Stimulated activated naive CD8-positive, alpha-beta T cell treated with anti-CD3 and anti-CD28 coated beads, Interleukin-15, Interleukin-2, amounts not matched to agents 100 U/mL and 50 U/mL, for 24 hours (primary cell): ENCODE measurements at places on chromosomes 2 and 18.
A peak's percentile ranks its signal among the peaks of the same experiment; 100 is the strongest.

- DNase-seq, result no peak
Observed at GRCh38 chr2:17257189-17257909, 260.9 kb downstream of the RAD51AP2 start.

DNA sequence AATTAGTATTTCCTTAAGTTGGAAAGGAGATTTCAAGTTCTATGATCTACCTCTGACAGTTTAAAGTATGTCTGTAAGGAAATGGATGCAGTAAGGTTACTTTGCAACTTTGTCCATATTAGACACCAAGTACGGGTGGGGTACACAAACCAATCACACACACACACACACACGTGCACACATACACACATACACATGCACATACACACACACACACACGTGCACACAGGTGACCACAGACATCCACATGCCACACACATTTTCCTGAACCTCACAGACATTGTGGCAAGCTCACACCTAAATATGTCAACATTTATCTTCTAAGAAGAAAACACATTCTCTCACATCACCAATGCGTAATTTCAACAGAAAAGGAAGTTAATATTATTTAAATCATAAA lies 165.9 kb downstream of the MYT1L start:
- DNase-seq, result no peak

DNA sequence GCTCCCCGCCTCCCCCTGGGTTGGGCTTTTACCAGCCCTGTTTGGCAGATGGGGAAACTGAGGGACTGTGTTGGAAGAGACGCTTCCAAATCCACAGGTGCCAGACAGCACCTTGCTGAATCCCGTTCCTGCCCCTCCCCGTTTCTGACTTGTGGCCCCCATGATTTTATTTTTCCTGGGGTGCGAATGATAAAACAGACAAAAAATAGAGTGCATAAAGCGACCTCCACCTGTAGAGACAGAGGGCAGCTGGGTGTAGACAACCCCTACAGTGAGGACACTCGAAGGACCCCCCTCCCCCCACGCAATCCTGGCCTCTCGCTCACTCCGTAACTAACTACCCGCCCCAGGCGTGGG lies 2.2 kb upstream of the CTDSP1 start:
- DNase-seq, result no peak

GRCh38 chr2:72676341-72677025 lies 149.3 kb downstream of the EXOC6B start:
- no peak for DNase-seq

GRCh38 chr2:64120928-64121327 lies 23.3 kb downstream of the PELI1 start:
- DNase-seq, result no peak

DNA sequence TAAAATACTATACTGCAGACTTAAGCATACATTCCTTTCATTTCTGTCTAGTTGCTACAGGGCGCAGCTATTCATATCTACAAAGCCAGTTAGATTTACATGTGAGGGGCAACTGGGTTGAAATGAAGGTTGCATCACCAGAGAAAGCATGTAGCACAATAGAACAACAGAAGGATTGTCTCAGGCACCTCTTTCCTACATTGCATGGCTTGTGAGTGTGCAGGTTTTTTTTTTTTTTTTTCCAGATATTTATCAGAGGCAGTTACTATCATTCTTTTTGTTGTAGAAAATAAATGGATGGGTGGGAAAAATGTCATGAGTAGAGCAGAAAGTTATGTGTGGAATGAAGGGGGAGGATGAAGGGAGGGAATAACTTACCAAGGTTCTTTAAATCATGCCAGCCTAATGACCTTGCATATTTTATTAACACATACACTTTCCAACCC lies 86.8 kb downstream of the ERBB4 start:
- DNase-seq, result no peak

DNA sequence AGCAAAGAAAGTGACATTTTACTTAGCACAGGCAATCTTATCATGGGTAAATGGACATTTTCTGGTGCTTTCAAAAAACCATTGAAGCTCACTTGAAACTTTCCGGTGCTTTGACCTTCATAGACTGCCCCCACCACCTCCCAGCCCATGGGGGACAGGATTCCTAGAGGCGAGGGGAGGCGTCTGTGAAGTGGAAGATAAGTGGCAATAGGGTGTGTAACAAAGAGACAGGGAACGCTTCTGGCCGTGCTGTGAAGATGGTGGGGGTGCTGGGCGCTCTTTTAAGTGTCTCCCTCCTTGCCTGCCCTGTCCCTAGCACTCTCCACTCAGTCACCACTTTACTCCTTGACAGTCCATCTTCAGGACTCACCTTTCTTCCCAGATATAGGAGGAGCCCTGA lies 23.4 kb upstream of the GMPPA start:
- DNase-seq, result no peak

DNA sequence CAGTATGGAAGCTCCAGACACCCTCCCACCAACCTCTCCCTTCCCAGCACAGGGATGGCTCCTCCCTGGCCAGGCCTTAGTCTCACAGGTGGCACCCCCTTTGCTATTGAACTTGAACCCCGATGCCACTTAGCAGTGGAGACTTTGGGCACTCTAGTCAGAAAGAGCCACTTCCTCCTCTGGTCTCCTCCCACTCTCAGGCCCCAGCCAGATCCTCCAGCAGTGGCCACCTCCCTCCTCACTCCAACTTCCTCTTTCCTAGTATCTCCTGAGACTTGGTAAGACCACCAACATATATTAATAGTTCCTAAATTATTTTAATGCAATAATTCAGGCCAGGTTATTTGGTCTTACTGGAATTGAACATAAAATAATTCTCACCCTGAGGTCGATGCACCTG lies 437.2 kb upstream of the ID2 start:
- no peak for DNase-seq

- no peak for DNase-seq
Observed at GRCh38 chr18:28040211-28040610, 136.7 kb downstream of the CDH2 start.

- no peak for DNase-seq
Observed at GRCh38 chr2:32003791-32004190, 7.0 kb downstream of the MEMO1 start.

DNA sequence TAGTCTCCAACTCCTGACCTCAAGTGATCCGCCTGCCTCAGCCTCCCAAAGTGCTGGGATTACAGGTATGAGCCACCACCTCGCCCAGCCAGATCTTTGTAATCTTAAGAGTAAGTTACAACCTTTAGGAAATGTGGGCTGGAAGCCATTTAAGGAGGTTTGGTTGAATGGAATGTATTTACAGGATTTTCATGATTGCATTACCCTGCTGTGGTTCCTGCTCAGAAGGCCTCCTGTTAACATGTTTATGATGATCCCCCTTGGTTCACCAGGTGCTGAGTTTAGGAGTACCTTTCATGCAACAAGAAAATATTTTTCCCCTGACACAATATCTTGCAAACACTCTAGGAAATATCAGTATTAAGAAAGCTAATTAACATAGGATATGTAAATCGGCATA lies 187.4 kb upstream of the SH3BP4 start:
- DNase-seq, result no peak

- DNase-seq, result no peak
Observed at GRCh38 chr2:32135409-32135808, 30.3 kb upstream of the SLC30A6 start.

DNA sequence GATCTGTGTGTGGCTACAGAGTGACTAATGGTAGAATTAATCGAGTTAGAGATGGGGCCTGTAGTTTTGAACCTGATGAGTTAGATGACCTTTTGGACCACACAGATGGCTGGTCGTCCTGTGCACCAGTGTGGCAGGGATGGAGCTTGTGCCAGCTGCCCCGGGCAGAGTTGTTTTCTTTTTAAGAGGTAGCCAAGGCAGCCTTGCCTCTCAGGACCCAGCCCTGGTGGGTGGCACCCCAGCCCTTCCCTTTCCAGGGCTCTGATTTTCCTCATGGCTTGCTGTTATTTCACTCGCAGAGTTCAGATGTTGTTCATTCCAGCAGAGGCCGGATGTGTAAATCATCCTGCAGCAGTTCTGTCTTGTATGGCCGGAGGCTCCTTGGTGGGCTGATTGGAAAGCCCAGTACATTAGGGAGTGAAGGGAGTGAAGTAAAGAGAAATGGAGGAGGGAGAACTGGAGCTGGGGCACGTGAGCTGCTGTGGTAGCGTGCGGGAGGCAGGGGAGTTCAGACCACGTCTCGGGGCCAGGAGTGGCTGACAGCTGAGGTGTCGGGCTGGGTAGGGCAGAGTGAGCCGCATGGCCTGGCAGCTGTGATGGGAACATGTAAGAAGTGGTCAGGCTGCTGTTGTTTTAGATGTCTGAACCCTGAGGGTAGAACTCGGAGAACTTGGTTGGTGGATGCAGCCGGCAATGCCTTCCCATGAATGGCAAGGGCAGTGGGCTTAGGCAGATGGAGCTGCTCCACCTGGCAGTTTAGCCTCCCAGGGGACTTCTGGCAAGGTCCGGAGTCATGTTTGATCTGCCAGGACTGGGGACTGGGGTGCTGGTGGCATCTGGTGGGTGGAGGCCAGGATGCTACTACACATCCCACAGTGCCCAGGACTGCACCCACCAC lies 28.8 kb downstream of the ASAP2 start:
- DNase-seq, result no peak

- no peak for DNase-seq
Observed at GRCh38 chr2:128734521-128735295, 416.0 kb upstream of the HS6ST1 start.

- no peak for DNase-seq
Observed at GRCh38 chr2:98809878-98810587, 79.1 kb upstream of the MGAT4A start.

DNA sequence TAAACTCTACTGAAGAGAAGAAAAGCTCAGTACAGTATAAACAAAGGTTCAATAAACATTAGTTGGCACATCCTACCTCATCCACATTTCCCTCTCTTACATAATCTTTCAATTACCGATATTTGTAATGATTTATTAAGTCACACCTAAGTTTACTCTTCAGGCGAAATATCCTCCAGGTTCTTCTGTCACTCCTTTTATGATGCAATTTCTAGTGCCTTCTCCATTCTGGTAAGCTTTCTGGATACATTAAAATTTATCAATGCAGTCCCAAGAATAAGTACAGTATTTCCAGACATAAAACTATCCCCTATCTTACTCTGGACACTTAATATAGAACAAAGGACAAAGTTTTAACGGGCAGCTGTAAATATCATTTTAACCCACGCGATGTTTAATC lies 5.6 kb downstream of the HNRNPLL start:
- DNase-seq, result no peak

- no peak for DNase-seq
Observed at GRCh38 chr18:47901624-47902362, 28.7 kb downstream of the SMAD2 start.

GRCh38 chr2:212428681-212429478 lies 109.7 kb downstream of the ERBB4 start:
- DNase-seq, result no peak

GRCh38 chr2:165440367-165440766 lies 29.1 kb upstream of the CSRNP3 start:
- no peak for DNase-seq

DNA sequence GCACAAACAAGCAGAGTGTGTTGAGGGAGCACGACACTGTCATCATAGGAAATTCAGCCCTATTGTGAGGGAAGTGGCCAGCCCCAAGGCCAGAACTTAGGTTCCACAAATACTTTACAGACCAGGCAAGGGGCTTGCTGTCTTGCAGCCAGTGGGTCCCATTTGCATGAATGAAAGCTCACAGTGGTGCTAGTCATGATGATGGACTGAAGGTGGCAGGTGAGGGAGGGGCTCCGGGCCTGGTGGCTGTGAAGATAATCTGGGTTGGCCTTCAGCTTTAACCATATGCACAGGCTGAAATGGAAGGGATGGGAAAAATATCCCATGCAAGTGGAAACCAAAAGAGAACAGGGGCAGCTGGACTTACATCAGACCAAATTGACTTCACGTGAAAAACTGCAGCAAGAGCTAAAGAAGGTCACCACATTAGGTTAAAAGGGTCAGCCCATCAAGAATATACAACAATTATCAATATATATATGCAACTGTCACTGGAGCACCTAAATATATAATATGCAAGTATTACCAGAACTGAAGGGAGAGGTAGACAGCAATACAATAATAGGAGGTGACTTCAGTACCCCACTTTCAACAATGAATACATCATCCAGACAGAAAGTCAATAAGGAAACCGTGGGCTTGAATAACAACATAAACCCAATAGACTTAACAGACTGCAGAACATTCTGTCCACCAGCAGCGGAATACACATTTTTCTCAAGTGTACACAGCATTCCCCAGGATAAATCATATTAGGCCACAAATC lies 39.6 kb downstream of the DCDC2C start:
- DNase-seq, result no peak

GRCh38 chr18:69161383-69162028 lies 239.2 kb upstream of the DOK6 start:
- no peak for DNase-seq

GRCh38 chr2:207223051-207223450 lies 57.3 kb upstream of the KLF7 start:
- DNase-seq, result peak; percentile 48

DNA sequence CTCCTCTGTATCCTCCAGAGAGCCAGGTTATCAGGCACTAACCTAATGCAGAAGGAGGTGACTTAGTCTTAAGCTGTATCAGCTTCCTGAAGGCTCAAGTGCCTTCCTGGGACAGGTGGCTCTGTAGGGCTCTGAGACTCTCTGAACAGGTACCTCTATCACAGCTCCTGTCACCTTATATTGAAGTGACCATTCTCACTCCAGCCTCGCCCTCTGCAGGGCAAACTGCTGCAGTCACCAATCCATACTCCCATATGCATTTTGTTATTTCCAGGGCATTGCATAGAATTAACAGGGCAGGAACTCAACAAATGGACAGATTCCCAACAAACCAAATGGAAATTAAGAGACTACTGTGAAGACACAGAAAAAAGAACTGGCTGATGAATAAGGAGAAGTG lies 203.0 kb upstream of the REV1 start:
- no peak for DNase-seq
